ENCODE measurements at places on chromosomes 2 and 18.

DNA sequence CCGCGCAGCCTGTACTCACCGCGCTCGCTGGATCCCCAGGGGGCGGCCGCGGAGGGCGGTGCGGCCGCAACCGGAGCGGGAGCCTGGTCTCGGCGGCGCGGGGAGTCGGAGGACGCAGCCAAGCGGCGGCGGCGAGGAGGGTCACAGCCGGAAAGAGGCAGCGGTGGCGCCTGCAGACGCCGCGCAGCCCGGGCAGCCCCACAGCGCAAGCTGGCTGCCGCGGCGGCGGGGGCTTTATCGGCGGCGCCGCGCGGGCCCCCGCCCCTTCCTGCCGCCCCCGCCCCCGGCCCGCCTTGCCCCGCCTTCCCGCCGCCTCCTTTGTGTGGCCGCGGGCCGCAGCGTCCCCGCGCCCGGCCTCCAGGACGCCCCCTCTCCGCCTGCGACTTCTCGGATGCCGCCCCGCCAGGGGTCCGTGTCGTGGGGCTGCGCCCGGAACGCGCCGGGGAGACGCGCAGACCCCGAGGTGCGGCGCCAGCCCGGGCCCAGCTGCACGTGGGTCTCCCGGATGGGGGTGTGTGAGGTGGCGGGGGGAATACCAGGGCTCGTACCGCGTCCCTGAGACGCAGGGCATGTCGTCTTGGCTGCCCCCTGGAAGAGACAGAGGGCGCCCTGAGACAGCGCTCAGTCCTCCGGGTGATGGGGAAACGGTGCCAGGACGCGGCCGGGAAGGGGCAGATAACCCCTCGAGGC is at the start of gene SERPINE2:
SERPINE2 (minus strand) TSS at position 207 of the 690 bp plus-strand sequence. CDS start 37,386 bp downstream, outside the sequence.
- no peak for DNase-seq

GRCh38 chr2:83689402-83689801 is 769.7 kb downstream of the SUCLG1 start:
- no peak for DNase-seq

DNA sequence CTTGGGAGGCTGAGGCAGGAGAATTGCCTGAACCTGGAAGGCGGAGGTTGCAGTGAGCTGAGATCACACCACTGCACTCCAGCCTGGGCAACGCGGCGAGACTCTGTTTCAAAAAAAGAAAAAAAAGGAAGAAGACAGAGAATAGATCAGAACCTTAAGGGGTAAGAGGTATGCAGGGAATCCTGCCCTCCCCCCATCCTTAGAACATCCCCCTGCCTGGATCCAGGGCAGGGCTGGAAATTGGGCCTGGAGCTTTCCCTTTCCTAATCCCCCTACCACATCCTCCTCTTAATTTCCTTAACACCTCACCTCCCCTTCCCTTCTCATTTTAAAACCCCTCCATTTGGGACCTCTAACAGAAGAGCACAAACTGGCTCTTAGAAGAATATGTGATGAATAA is 56.5 kb downstream of the RNU4ATAC start:
- DNase-seq: no peak

DNA sequence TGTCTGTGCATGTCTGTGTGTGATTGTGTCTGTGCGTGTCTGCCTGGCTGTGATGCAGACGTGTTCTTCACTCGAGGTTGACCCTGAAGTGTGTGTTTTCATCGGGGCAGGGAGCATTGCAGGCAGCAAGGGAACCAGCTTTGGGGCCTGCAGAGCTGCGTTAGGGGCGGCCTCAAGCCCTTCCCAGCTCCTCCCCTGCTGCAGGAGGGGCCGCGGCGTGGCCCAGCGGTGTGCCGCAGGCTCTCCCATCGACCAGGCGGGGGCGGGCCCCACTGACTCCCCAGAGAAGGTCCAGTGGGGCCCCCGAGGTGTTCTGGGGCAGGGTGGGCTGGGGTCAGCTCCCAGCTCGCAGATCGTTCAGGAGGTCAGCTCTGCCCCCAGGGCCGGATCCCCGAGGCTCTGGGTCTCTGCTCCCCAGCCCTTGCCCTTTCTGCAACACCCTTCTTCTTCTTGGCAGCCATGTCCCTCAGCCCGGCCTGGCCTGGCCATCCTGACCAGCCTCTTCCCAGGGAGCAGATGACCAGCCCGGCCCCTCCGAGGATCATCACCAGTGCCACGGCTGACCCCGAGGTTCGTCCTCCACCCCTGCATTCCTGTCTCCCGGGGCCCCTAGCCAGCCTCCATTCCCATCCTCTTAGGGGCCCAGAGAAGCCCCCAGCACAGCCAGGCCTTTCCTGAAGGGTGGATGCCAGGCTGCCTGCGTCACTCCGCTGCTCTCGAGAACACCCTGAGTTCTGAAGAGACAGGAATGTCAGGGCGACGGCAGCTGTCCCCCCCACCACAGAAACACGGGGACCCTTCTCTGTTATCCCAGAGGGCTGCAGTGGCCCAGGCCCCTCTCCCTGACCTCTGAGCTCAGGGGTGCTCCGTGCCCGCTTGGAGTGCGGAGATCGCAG is 11.1 kb upstream of the KLHL30 start:
- DNase-seq: no peak

GRCh38 chr18:76684265-76684664 is 138.1 kb upstream of the ZNF236 start:
- no peak for DNase-seq

DNA sequence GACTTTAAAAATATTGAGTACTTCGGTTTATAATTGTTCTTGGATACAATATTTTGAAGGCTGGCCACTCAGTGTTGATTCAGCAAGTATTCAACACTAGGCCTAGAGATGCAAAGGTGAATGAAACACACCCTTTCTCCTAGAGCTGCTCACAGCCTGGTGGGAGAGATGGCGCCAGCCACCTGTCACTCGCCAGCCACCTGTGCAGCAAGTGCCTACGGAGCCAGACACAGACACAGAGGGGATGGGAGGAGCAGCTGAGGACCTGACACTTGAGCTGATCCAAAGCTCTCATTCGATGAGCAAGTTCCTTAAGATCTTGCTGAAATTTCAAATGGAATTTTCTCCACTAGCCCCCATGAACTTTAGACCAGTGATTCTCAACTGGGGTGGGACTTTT is 151.1 kb upstream of the RIOK3 start:
- DNase-seq: no peak

DNA sequence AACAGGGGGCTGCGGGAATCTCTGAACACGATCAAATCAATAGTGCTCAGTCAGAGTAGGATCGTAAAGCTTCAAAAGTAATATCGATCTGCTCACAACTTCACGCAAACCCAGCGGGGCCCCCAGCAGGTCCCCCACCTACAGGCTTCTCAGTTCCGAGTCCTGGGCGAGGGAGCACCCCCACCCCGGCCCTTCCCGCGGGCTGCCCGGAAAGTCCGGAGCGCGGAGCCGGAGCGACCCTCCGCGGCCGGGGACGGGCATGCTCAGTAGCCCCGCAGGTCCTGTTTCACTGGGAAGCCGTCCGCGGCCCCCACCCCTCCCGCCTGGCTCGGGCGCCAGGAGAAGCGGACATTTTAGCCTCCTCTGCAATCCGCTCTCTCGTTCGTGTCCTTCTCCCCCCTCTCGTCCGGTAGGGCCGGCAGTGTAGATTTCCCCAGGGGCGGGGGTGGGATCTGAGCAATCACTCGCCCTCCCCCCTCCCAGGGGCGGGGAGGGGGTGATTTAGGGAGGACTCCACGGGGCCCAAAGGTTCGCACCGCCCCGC is 3.3 kb upstream of the SPRED2 start:
- no peak for DNase-seq

- DNase-seq: no peak
Measured at GRCh38 chr18:22493255-22493654, 75.5 kb upstream of the CTAGE1 start.

- DNase-seq: no peak
Measured at GRCh38 chr2:138271467-138271866, 230.1 kb upstream of the SPOPL start.

- no peak for DNase-seq
Measured at GRCh38 chr2:197369933-197370320, 59.3 kb upstream of the ANKRD44 start.

DNA sequence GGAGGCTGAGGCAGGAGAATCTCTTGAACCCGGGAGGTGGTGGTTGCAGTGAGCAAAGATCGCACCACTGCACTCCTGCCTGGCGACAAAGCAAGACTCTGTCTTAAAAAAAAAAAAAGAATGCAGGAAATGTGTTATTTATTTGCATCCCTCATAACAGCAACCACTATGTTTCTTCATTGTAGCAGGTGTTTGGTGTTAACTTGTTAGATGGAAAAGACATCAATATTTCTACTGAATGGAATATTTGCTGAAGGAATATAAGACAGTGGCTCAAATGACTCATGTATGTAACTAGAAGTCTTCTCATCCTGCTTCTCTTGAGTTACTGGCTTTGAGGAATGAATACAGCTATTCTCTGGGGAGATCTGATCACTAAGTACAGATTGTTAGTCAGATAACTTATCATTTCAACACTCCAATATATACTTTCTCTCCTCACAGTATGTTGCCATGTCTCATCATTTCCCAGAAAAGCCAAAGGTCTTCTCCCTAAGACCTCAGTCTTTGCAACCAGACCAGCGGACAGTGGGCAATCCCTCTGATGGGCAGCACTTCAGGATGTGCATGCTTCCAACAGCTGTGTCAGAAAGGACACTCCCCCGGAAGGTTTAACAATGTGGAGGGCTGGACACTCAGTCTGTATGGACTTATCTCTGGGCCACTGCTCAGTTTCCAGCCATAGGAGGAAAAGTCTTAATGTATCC is 104.4 kb upstream of the STK17B start:
- DNase-seq: no peak

DNA sequence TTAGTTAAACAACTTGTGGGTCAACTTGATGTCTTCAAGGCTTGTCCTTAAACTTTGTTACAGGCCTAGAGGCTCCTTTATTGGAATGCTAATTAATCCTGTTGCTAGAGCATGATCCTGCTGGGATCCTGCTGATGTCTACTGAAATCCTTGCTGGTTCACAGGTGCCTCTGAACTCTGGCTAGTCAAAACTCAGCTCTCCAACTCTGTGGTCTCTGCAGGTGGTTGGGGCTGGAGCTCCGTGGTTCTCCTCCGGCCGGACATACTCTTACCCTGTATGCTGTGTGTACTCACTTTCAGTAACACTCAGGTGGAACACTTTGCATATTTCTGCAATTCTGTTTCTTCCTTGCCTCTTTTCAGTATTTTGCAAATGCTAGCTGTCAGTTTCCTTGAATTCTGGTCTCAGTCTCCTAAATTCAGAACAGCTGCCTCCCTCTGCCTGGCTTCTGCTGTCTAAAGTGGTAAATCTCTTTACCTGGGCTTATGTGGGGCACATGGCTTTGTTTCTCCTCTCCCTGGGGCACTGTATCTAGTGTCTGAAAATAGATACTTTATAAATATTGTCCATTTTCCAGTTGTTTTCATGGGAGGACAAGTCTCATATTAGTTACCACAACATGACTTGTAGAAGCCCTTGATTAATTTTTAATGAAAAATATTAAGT is 113.0 kb downstream of the ATP9B start:
- DNase-seq: no peak

GRCh38 chr2:83661711-83662110 is 797.4 kb downstream of the SUCLG1 start:
- no peak for DNase-seq

DNA sequence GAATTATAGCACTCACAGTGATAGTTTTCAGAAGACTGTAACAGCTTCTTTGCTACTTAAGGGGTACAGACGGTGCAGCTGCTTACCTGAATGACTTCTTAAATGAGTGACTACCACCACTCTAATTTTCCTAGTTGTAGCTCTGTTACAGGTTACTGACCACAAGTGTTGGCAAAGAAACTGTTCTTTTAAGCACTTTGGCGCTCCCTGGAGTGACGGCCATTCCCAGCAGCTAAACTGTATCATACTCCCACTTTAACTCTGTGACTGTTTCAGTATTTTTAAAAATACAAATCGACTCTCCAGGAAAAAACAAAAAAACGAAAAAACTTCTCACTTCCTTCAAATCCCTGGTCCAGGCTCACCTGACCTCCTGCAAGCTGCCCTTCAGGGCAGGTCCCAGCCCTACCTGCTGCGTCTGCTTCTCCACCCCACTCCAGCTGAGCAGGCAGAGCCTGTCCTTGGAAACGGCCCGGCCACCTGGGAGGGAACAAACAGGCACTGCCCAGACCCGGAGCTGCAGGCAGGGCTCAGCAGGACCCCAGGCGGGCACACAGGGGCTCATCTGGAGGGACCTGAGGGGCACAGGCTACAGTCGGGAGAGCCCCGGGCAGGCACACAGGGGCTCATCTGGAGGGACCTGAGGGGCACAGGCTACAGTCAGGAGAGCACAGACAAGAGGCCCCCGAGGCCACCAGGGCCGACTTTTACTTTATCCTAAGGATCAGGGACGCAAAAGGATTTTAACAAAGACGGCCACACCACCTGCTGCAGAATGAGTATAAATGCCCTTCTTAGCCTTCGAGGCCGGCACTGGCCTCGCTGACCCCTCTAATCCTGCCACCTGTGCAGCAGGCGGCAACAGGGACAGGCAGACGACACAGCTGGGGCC is 24.5 kb downstream of the SLC66A2 start:
- DNase-seq: no peak

DNA sequence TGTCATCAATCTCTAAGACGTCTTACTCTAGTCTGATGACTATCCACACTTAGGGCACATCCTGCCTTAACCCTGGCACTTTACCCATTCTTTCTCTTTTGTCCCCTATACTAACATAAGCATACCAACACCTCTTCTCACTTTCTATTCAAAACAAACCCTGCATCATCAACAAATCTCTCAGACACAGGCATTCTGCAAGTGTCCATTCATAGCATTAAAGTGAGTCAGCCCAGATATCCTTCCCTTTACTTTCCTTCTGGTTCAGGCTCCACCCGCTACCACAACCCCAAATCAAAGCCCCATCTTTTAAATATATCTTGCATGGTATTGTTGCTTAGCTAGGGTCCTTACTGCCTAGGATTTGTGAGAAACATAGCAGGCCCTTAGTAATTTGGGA is 3.8 kb downstream of the GRB14 start:
- DNase-seq: no peak

GRCh38 chr2:109409321-109410038 is 204.3 kb downstream of the SEPTIN10 start:
- DNase-seq: peak; percentile 9

- no peak for DNase-seq
Measured at GRCh38 chr2:227411320-227411989, 23.7 kb upstream of the SCYGR1 start.

- DNase-seq: no peak
Measured at GRCh38 chr18:54020156-54020745, 204.2 kb downstream of the MBD2 start.

DNA sequence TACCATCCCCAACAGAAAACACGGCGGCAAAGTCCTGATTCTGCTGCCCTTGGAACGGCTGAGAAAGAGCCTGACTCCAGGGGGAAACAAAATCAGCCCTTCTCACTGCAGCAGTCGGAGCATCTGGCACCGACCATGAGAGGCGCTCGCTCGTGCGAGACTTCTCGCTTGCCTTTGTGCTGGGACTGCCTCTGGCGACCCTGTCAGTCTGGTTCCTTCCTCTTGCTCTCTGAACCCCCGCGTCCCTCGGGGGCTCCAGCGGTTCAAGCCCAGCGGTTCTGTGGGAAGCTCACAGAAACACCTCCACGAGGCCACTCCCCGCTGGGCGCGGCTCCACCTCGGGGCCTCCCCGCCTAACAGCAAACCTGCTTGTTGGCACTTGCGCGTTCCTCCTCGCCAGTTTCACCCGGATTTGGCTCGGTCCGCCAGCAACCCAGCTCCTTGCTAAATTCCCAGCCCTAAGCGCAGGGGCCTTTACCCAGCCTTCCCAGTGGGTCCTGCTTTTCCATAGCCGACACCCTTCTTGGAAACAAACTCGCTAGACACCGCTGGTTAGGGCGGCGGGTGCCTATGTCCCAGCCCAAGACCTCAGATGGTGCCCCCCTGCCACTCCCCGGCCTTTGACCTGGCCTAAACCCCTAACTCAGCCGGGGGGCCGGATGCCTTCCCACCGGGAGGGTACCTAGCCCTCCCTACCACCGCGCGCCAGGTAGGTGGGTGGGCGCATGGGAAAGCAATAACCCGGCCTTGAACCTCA is 2.2 kb downstream of the RND3 start:
- peak; percentile 37 for DNase-seq

All from hematopoietic multipotent progenitor cell (in vitro differentiated cells).